ENCODE measurements at places on chromosomes 11 and 22.

DNA sequence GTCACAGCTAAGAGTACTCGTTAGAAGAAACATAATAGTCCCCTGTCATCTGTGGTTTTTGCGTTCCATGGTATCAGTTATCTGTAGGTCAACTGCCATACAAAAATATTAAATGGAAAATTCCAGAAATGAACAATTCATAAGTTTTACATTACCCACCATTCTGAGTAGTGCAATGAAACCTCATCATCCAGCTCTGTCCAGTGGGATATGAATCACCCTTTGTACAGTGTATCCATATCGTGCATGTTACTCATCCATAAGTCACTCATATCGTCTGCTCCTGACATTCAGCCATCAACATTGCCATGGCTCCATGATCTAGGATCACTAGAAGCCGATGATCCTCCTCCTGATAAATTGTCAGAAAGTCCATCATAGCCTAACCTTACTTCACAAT lies 174.9 kb upstream of the C11orf87 start:
- no peak for DNase-seq

DNA sequence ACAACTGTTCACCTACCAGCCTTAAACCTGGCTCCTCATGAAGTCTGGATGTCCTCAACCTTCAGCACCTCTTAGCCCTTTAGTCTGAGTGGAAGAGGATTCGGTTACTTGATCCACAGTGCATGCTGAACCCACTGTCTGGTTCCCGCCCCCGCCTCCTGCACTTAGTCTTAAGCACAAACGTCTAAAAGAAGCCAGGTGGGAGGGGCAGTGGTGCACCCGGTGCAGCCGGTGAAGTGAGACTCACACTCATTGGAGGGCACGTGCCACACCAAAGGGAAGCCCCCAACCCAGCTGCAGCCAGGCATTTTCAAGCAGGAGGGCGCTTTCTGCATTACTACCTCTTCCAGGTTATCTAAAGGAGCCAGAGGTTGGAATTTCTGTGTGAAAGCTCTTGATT lies 146.8 kb downstream of the COMMD9 start:
- DNase-seq, result no peak

DNA sequence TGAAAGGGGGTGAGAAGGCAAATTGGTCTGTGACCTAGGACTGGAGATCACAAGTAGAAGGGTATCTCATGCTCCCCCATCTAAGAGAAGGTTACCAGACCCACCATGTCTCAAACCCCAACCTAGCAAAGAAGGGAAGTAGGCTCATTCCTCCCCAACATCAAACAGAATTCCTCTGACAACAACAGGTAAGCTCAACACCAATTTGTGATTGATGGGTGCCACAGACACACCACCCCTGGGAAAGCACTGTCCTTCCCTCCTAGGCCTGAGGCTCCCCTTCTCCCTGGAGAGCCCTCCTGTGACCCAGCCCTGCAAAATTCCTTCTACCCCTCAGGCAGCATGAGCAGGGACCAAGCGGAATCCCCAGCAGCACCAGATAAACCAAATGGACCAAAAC lies 154.3 kb downstream of the BUD13 start:
- no peak for DNase-seq

GRCh38 chr11:113138731-113139130 lies 175.7 kb upstream of the TTC12 start:
- no peak for DNase-seq

DNA sequence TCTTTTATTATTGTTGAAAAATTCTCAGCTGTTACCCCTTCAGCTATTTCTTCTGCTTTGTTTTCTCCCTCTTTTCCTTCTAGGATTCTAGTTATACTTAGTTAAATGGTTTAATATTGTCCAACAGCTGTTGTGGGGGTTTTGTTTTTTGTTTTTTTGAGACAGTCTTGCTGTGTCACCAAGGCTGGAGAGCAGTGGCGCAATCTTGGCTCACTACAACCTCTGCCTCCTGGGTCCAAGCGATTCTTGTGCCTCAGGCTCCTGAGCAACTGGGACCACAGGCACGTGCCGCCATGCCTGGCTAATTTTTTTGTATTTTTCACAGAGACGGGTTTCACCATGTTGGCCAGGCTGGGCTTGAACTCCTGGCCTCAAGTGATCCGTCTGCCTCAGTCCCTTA lies 12.7 kb downstream of the SDHAF2 start:
- no peak for DNase-seq

- DNase-seq, result no peak
These were observed 27.9 kb upstream of the PAK1 start for GRCh38 chr11:77501758-77502157.

DNA sequence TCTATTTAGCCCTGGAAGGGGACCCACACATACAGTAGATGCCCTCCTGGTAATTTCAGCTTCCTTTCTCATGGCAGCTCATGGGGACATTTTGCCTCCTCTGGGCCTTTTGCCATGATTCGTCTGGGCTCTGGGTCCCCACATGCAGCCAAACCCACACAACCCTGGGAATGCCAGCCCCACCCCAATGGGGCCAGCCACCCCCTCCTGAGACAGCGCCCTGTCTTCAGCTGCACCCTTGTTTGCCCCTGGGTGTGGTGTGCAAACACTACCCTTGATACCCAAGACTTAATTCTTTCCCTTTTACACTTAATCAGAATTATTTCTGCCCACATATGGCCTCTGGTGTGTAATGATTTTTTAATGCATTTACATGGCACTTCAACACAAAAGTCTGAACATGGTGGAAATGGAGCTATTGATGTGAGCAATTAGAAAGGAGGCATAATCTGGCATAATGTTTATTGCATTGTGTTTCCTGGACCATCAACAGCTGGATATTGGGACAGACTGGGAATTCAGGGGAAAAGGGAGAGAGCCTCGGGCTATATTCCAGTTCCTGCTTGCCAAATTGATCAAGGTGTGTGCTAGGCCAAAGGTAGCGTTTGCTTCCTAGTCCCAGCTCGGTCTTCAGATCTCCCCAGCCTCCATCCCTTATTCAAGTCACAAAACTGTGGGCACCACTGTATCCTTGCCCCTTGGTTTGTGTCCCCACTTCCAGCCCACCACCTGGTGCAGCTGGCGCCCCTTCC lies 85.0 kb upstream of the ANO1 start:
- DNase-seq, result no peak

GRCh38 chr22:46813816-46814597 lies 51.6 kb downstream of the TBC1D22A start:
- no peak for DNase-seq

GRCh38 chr22:47872761-47873535 lies 1110.5 kb downstream of the TBC1D22A start:
- no peak for DNase-seq

DNA sequence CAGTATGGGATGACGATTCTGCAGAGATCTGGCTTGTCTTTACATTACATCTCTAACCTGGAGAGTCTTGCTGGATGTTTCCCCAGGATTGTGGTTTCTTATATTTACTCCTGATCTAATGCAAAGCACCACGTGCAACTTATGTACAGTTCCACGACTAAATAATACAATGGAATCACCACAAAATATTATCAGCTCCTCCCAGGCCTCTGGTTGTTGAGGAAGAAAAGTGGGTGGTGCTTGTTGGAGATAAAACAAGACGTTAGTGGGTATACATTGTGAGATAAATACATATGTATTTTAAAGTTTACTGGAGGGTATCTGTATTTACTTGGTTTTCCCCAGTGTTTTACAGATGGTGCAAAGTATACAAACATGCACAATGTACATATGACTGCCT lies 569.7 kb downstream of the NTM start:
- no peak for DNase-seq

- DNase-seq, result no peak
These were observed 186.5 kb downstream of the DYNC2H1 start for GRCh38 chr11:103295704-103296103.

- peak; percentile 14 for DNase-seq
These were observed 4.3 kb upstream of the DGCR6L start for GRCh38 chr22:20324139-20324516.

DNA sequence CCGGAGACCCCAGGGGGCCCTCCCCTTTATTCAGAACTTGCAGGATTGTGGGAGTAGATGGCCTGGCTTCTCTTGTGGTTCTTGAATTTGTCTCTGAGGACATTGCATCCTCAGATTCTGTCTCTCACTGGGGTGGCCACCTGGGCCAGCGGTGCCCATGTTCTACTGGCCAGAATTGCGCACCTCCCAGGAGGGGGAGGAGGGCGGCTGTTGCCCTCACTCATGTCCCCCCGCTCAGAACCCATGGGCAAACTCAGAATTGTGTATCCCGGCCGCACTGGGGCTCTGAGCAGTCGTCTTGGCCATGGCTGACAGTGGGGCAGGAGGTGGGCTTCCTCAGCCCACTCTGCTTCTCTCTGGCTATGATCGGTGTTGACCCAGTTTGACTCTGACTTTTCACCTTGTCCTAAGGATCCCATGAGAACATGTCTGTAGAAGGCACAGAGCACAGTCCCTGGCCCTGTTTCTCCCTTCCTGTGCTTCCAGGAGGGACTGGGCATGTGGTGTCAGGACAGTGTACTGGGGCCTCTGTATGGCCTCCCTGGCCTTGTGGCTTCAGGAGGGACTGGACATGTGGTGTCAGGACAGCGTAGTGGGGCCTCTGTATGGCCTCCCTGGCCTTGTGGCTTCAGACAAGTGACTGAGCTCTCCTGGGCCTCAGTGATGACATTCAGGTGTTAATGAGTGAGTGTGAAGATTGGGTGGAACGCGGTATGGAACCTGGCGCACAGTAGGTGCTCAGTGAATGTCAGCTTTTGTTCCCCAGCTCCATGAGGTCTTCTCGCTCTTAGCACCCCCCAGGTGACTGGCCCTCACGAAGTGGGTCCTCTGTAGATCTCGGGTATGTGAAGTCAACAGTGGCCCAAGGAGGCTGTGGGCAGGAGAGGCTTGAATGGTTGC lies 99.3 kb downstream of the TBC1D22A start:
- DNase-seq, result no peak

DNA sequence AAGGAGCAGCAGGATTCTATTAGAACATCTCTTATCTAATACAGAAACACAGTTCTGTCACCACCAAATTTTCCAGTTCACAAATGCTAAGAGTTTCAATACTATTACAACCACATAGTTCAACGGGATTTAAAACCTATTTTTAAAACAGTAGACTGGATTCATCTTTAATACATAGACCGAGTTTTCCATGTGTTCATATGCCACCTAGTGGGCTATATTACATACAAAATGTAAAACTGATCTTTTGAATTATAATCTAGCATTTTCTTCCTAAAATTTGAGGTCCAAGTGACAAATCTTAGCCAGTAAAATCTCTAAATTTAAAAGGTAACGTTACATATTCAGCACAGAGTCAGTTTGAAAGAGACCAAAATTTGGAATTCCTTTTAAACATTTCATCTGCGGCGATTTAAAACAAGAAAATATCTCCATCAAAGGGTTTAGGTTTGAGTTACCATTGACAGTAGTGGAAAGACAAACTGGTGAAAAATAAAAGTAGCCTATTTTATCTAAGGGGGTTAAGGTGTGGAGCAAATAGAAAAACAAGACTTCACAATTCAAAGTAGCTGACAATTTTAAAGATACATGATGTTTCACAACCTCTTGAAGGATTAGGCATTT lies 269.3 kb upstream of the MPPED2 start:
- no peak for DNase-seq

DNA sequence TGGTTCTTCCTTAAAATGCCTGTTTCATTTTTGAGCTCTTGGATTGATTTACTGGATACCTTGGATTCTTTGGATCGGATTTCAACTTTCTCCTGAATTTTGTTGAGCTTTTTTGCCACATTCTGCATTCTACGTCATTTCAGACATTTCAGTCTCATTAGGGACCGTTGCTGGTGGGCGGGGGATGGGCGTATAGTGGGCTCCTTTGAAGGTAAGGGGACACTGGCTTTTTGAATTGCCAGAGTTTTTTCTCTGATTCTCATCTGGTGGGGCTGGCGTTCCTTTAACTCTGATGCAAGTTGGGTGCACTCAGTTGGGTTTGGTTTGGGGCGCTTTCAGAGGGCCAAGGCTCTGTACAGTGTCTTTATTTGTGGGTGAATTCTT lies 216.5 kb downstream of the DYNC2H1 start:
- DNase-seq, result no peak
